ENCODE measurements at places on chromosomes 13 and 19. TPM values are rescaled to one million over a fixed set of nuclear protein-coding genes. Genes with fewer than 3 reads are reported as not detected.

PSG4 gene
- total RNA-seq, result not detected

UCHL3 gene
- 21.7 TPM for total RNA-seq

GRWD1 gene
- 39.1 TPM for total RNA-seq

VSTM1 gene
- total RNA-seq, result not detected

- no peak for DNase-seq
Observed at GRCh38 chr13:113819731-113820715, 43.9 kb downstream of the GAS6 start.

DNA sequence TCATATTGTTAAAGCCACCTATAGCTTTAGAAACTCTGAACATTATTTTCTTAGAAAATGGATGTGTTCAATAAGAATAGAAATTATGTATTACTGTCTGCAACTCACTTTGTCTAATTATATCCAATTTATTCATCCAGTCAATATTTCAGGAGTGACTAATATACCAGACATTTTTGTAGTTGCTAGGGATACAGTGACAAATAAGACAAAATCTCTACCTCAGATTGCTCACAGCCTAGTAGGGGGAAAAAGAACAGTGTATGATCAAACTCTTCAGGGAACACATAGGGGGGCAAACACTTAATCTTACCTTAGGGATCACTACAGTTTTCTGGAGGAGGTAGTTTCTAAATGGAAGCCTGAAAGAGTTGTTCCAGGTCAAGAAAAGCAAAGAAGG, 8.6 kb downstream of the BRCA2 start:
- DNase-seq, result no peak

Measured in naive thymus-derived CD8-positive, alpha-beta T cell (primary cell).